SHP77 (cell line): ENCODE measurements at places on chromosomes 12 and 14.

DNA sequence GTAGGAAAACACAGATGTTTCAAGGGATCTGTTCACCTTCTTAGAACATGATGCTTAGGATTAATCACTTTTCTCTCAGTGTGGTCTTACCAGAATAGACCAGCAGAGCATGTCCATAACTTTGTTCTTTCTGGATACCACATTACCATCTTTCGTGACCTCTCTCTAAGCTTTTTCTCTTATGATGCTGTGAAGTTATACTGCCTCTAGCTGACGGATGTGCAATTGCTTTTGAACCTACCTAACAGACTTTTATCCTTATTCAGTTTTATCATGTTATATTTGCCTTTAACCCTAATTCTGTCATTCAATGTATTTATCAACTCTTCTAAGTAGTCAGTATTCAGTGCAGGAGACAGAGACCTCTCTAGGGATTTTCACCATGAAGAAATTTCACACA lies 246.7 kb downstream of the DACT1 start:
- DNase-seq: no peak

DNA sequence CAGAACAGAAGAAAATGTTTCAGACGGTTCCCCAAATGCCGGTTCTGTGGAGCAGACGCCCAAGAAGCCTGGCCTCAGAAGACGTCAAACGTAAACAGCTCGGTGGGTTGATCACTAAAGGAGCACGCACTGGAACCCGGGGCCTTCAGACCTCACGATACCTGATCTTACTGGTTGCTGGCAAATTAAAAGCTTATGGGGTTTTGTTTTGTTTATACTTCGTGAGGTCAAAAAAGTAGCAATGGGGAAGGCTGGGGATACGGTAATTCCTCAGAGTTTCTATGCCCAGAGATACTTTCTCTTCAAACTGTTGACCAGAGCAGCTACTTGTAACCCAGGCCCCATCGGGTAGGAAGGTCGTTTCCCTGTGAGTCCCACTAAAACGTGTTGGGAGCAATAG lies 1.7 kb downstream of the CDKN1B start:
- no peak for DNase-seq

GRCh38 chr12:69649529-69649928 lies 38.8 kb upstream of the LRRC10 start:
- DNase-seq: no peak

DNA sequence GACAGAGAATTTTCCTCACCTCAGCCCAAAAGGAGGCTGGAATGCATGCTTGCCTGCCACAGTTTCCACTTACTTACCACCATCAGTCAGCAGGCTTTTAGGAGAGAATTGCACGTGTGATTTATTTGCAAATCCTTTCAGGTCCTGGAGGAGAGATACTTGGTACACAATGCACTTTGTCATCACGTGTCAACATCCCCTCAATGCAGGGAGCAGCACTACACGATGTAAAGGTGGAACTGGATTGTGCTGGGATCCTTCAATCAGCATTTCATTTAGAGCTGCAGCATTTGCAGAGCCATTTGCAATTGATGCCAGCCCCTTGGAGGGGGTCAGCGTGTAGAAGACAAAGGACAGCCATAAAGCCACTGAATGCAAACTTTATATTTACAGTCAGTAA lies 218.1 kb downstream of the GLT1D1 start:
- DNase-seq: no peak

DNA sequence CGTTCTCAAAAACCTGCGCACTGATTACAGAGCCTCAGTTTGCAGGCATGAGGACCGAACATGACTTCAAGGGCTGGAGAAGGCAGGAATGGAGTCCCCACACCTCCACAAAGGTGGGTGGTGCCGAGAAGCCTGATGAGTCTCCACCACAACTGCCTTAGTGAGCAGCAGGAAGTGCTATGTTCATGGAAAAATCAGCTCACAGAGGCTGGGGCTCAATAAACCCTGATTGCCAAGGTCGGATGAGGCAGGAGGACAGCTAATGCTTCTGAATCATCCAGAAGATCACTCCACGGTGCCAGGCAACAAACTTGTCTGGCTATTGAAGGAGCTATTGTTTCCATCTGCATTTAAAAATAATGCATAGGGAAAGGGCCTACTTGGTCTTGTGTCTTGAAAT lies 31.1 kb downstream of the APPL2 start:
- DNase-seq: no peak

DNA sequence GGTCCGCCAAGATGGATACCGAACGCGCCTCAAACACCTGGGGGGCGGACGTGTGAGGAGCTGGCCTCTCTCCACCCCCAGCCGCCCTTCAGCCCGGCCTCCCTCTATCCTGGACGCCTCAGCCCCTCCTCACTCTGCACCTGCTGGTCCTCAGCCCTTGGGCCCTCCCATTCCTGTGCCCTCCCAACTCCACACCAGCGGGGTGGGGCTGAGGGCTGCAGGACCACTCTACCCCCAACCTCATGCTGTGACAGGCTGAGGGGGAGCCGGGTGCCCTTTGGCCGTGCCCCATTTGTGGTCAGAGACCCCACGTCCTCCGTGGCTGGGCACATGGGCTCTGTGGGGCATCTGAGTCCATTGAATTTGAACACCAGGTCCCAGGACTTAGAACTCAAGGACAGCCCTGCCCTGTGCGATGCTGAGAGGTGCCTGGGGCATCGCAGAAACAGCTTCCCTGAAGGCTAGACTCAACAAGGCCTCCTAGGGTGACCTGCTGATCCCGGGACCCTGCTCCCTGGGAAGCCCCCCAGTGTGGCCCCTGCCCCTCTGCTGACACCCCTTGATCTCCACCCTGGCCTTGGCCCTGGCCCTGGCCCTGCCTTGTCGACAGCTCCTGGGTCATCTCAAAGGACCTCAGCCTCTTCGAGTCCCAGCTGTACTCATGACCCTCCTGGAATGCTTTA lies 82.0 kb upstream of the SFSWAP start:
- DNase-seq: no peak

- DNase-seq: peak; percentile 50
These were observed 60.7 kb downstream of the PLEKHG3 start for GRCh38 chr14:64764641-64765520.

- no peak for DNase-seq
These were observed 46.7 kb downstream of the SSH1 start for GRCh38 chr12:108810636-108811035.

- DNase-seq: no peak
These were observed 154.5 kb downstream of the ZFP36L1 start for GRCh38 chr14:68638141-68638999.

DNA sequence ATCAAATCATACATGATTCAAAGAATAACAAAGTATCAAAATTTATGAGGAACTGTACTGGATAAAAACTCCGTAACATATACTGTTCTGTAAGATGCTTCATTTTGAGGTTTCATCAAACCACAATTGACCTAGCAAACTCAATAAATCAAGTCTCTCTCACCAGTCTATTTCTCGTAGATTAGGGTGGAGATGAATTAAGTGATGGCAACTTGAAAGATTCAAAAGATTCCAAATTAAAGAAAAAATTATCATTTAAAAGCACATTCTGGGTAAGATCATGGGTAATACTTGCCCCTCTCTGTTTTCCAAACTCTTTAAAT lies 74.4 kb downstream of the PAPLN start:
- no peak for DNase-seq

GRCh38 chr12:20000229-20000849 lies 368.0 kb upstream of the PDE3A start:
- no peak for DNase-seq

GRCh38 chr14:98593361-98593761 lies 678.6 kb downstream of the BCL11B start:
- no peak for DNase-seq

- no peak for DNase-seq
These were observed at the start of gene AKT1 for GRCh38 chr14:104794993-104795780. AKT1 (minus strand) TSS chr14:104795748; CDS start chr14:104792643, 3,105 bp downstream.

DNA sequence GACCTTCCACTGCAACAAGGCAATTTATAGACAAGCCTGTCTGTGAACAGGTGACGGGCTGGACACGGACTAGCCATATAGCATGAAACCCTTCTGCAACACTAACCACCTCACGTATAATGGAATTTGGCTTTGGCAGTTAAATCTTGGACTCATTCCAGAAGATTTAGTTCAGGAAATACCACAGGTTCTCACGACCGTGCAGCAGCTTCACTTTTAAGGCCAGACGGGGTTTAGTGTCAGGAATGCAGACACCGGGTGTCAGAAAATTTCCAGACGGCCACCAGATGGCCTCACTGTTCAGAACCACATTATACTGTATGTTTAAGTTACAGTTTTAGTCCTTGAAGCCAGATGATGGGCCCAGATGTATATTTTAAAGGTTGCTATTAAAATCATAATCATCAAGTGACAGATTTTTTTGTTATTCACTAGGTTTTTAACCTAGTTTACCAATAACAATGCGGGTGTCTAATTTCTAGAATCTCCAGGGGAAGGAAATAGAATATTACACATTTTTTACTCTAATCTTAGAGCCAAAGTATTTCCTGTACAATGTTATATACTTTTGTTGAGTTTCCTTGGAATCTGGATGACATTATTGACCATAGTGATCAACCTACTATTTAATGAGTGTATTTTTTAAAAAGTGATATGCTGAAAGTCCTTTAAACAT lies 90.5 kb upstream of the TMPO start:
- no peak for DNase-seq

DNA sequence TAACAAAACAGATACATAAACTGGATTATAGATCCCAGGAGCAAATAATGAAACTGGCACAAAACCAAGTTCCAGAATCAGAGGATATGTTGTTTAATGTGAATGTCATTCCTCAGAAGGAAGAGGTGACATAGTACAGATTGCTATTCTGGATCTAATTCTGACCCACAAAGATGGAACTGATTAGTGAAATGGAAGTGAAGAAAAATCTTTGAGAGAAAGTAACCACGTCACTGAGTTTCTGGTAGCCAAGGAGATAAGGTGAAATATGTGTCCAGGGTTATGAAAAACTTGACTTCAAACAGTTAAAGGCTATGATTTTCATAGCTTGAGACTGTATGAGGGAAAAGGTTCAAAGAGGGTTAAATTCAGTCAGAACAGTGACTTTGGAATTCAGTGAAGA lies 8.3 kb downstream of the OR10AD1 start:
- DNase-seq: no peak

DNA sequence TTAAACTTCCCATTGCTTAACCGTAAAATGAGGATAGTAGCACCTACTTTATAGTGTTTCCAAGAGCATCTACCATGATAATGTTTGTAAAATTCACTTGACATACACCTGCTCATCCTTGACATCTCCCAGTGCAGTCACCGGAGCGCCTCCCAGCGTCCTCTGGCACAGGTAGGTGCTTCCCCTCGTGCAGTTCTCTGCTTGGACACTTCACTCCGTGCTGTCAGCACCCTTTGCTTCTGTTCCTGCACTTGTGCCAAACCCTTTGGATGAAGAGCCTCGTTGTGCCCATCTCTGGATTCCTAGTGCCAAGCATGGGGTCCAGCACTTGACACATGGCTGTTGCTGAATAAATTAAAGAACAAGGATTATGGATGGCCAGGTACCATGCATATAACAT lies 28.3 kb downstream of the ETV6 start:
- DNase-seq: no peak

GRCh38 chr12:14278294-14278953 lies 87.1 kb upstream of the ATF7IP start:
- DNase-seq: no peak

GRCh38 chr12:131418884-131419283 lies 292.0 kb upstream of the SFSWAP start:
- DNase-seq: no peak

GRCh38 chr14:95260537-95261361 lies 59.0 kb downstream of the CLMN start:
- no peak for DNase-seq

GRCh38 chr12:6861391-6861790 lies 5.9 kb upstream of the TPI1 start:
- DNase-seq: no peak

DNA sequence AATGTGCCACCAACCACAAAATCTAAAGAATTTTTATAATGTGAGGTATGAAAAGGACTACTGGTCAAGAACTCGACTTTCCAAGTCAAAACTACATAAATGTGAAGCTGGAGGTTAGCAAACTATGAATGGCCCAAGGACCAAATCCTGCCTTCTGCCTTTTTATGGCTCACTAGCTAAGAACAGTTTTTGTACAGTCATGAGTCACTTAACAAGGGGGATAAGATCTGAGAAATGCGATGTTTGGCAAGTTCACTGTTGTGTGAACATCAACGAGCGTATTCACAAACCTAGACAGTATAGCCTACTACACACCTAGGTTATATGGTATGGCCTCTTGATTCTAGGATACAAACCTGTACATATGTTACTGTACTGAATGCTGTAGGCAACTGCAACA lies 28.2 kb downstream of the FERMT2 start:
- DNase-seq: no peak
